ENCODE measurements at places on chromosomes 2 and 18.

DNA sequence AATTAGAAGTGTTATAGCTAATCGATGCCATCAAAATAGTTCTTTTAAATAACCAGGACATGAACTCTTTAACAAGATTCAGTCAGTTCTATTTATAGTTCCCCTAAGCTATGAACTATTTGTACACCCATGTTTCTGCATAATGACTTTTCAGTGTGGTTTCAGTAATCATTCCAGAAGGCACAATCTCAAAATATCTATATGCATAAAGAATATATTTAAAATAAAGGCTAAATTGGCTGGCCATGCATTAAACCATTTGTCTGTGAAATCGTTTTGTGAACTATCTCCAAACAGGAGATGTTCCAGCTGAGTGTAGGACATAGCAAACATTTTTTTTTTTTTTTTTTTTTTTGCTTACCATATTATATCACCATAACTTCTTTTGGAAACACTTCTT lies 719.3 kb downstream of the PLCL1 start:
- no peak for DNase-seq

DNA sequence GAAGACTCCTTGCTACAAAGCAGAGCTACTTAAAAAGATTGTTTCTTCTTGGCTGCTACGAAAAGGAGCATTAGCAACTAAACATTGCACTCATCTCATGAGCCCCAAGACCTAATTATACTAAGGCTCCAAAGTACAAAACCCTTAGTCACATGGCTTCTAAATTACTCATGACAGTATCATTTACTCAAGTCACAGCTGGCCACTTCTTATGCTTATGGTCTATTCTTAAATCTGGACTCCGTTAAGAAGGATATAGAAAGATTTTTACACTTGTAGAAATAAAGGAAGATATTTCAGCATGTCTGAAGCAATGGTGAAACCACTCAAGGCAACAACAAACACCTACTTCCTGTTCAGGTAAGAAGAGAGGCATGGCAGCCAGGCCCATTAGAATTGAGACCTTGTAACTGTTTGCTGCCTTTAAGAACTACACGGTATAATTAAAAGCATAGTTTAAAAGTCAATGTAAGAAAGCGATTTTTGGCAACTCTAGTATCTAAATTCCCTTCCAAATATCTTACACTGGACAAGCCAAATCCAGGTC lies 12.7 kb downstream of the ANKRD44 start:
- DNase-seq: no peak

GRCh38 chr2:46831051-46831868 lies 84.3 kb downstream of the MCFD2 start:
- no peak for DNase-seq

DNA sequence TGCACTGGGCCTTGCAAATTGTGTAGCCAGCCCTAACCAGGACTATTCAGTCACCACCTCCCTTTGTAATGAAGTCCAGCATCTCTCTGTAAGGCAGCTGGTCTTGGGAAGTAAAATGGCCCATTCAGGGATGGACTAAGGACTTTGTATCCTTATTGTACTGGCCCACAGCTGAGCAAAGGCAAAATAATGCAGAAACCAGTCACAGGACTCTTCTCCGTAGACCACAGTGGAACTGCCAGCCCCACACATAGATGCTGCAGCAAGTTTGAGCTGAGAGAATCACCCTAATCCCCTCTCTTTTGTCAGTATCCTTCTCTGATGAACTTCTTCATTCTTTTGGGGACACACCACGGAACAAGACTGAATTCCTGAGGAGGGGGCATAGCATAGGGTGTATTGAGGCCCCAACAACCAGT lies 73.6 kb upstream of the RTN4 start:
- DNase-seq: no peak

DNA sequence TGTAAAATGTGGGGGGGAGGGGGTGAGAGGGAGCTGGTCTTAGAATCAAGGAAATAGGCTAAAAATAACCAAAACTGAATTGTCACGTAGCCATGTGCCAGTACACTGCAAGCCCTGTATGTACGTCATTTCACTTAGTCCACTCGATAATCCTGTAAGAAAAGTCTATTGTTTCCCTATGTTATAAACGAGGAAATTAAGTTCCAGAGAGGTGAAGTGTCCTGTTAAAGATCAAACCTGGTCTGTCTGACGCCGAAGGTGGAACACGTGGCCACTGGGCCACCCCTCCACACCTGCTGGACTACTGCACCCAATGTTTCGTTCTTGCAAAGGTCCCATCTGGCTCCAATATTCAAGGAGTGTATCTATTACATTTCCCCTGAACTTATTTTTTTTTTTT lies 29.6 kb downstream of the TFCP2L1 start:
- no peak for DNase-seq

DNA sequence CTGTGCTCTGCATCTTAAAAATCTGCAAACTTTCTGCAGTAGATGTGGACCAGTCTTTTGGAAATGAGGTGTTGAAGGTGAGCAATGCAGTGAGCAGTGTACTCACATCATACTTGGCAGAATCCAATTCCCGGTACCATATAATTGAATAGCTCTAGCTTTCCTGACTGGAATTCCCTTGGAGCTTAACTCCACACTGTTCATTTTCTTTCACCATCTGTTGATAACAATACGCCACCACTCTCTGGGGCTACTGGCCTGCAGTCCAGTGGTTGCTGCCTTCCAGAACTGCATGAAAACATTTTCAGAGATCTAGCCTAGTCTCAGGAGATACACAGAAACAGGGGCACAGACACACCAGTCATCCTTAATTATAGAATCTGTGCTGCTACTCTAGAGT lies 820.0 kb upstream of the NXPH2 start:
- DNase-seq: no peak

DNA sequence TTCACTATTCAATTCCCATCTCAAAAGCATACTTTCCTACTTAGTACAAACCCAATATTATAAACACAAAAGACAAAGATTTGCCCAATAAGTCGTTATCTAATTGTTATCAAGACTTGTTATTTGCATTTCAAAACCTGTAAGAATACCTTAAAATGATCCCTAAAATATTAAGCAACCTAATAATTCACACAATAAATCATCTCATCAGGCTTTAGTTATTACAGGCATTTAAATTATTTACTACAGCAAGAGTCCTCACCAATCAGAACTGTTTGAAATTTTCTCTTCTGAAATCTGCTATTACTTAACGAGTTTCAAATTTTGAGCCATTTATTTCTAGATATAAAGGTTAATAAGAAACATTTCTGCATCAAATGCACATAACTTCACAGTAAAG lies 1.6 kb downstream of the CCDC88A start:
- DNase-seq: no peak

DNA sequence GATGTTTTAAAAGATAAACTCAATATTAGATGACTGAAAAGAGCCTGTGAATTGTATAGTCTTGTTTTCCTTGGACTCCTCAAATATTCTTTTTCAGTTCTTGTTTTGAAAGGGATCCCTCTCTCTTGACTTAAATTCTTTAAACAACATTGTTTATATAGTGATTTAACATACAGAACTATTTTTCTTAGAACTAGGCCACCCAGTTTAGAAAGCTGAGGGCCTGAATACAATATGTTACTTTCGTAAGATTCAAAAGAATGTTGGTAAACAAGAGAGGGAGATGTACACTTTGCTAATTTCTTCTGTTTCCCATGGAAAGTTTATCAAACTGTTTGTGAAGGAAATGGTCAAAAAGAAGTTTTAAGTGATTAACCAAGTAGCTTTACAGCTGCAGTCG lies 5.5 kb upstream of the TSPYL6 start:
- no peak for DNase-seq

DNA sequence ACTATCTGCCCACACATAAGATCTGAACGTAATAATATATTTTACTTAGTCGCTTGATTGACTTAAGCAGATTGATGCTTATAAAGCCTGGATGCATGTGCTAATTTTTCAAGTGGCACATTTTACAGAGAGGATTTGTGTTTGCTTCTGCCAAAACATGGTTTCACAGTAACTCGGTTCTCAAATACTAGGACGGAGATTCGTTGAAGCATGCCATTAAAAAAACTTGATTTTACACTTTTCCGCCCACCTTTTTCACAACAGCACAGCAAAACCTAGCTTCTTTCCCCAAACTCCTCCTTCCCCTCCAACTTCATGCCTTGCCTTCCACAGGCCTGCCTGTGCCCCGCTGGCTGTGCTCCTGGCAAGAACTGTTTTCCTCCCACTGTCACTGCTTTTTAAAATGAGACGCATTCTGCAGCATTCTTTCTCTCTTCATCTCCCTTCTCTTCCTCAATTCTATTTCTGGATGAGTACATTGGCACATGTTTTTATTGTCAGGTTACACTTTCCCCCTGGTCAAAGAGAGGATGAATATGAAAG lies 55.1 kb upstream of the LMAN1 start:
- DNase-seq: no peak

DNA sequence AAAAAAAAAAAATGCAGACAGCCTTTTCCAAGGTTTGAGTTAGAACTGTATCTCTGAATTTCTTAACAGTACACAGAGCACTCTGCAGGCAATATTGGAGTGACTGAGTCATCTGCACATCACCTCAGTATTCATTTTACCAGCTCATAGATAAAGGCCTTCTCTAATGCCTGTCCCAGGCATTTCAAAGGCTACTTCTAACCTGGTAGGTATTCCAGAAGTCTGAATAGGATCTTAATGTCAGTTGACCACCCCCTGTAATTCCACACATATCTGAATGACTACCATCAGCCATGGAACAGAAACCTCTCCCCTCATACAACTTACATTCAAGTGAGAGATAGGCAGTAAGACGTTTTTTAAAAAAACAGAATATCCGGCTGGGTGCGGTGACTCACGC lies 9.0 kb downstream of the METTL21A start:
- no peak for DNase-seq

DNA sequence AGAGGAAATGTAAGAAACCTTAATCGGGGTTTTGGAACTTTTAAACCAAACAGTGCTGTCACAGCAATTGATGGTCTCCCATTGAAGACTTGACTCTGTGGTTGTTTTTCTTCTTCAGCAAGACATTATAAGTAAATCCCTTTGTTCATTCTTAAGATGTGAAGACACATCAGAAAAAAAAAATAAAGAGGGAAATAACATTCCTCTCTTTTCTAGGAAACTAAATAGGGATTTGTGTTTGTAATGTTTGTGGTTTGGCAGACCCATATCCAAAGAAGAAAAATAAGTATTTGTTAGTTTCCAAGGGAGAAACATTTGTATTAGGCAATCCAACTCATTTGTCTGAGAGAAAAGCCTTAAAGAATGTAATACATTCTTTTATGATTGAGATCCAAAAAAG lies 359.9 kb downstream of the DSC3 start:
- no peak for DNase-seq

DNA sequence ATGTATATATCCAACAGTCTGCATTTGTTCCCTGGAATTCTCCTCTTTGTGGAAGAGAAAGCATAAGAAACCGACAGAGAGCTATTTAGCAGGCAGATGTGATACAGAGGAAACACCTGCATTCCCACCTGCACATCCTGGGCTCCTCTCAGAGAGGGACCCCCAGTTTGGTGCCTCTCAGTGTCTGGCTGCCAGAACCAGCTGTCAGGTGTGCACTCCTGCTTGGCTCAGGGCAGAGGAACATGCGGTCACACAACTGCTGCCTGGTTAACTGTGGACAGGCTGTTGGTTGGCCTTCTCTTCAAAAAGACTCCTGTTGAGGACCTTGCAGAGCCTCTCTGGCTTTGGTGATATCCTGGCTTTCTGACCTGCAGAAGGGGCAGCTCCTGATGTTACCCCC lies 54.6 kb downstream of the ITGB6 start:
- DNase-seq: no peak

- DNase-seq: no peak
Measured at GRCh38 chr2:239381709-239382134, 19.1 kb downstream of the HDAC4 start.

GRCh38 chr2:102737431-102737830 lies 24.4 kb upstream of the TMEM182 start:
- DNase-seq: no peak

- DNase-seq: no peak
Measured at GRCh38 chr18:67636597-67637385, 120.3 kb upstream of the DSEL start.

DNA sequence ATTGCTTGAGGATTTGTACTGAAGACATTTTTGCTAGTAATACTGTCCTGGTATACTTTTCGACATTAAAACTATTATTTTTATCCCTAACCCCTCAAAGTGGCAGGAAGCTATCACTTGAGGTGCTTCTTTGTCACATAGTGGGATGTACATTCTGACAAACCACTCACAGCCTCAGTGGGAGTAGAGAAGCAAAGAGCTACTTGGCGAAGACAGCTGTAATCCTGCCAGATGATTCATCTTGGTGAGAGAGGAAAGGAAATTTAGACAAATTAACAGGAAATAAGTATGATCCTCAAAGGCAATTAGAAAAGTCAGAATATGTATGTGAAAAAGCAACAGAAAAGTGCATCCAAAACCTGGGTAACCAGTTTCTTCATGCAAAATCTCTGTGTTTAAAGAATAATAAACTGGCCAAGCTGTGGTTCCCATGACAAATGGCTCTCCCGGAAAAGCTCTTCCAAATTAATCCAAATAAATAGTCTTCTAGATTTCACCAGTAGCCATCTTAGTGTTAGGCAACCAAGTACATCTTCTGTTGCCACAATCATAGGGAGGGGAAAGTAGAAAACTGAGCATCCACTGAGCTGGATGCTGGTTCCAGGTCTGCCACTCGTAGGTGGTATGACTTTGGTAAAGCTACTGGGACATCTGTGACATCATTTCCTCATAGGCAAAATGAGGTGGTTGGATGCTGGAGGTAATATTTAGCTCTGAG lies 308.0 kb upstream of the LYPD1 start:
- DNase-seq: peak; percentile 4

GRCh38 chr2:33933203-33933602 lies 334.1 kb upstream of the FAM98A start:
- no peak for DNase-seq

GRCh38 chr2:161418715-161419637 lies 2.9 kb downstream of the TBR1 start:
- DNase-seq: no peak

DNA sequence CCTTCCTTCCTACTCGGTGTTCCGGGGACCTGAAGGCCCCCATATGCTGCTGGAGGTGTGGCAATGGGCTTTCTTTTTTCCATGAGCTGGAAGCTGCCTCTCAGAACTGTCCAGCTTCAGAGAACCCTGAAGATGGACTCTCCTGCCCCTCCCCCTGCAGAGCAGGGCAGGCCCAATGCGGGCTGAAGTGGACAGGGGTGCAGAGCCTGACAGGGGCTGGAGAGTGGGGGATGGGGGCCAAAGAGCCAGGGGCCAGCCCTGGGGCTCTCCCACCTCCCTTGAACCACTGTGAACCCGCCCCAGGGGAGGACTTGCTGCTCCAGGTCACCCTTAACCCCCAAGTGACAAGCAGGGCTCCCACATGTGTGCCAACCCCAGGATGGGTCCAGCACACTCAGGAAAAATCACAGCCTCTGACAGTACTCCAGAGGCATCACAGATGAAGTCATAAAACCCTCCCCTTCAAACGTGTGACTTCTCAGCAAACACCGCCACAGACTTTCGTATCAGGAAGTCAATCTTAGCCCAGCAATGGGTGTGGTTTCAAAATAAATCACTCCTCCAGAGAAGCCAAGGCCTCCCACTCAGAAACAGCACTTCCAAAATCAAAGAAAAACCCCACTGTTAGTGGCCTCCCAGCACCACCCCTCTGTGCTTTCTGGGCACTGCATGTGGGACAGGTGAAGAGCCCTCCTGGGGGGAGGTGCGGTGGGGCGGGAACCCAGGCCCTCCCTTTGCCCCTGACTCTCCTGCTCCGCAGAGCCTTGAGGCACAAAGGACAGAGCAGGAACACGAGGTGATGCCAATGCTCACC lies 135.8 kb downstream of the HDAC4 start:
- DNase-seq: no peak

All from AG04450 (cell line).